ENCODE measurements at places on chromosomes 12 and 14. TPM values are rescaled to one million over a fixed set of nuclear protein-coding genes. Genes with fewer than 3 reads are reported as not detected.

The KRT82 gene
- total RNA-seq: not detected

The PPP1R12A gene
- total RNA-seq: 289 TPM

The PPFIBP1 gene
- total RNA-seq: 120 TPM

The PHLDA1 gene
- 10.7 TPM for total RNA-seq

The SLC17A8 gene
- total RNA-seq: 0.34 TPM

The NGB gene
- total RNA-seq: not detected

The TSPAN19 gene
- total RNA-seq: not detected

The FZD10 gene
- total RNA-seq: 5.9 TPM

The TUBA1C gene
- total RNA-seq: 201 TPM

The HOXC11 gene
- 1.7 TPM for total RNA-seq

The ZBTB39 gene
- total RNA-seq: 7.5 TPM

The NPFF gene
- not detected for total RNA-seq

DNA sequence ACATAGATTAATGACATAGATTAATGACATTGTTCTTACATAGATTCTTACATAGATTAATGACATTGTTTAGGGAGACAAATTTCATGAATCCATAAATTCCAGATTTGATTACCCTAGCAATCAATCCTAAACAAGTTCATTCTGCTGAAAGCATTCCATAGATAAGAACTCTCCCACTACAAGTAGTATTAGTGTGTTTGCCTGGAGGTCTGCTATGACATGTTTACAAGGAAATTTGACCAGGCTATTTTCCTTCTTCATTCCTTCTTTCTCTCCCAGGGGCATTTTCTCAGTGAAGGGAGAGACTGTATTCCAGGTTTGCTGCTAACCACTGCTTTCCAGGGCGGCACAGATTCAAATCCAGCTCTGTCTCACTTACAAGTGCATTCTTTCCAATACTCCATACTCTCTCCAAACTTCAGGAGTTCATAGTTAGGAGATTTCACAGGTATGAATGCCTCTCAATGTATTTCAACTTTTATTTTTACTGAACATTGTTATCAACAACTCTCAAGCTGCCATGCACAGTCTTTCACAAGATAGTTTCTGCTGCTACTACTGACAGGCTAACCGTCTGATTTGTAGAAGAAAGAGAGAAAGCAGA, 134.5 kb downstream of the SLC38A1 start:
- no peak for DNase-seq

DNA sequence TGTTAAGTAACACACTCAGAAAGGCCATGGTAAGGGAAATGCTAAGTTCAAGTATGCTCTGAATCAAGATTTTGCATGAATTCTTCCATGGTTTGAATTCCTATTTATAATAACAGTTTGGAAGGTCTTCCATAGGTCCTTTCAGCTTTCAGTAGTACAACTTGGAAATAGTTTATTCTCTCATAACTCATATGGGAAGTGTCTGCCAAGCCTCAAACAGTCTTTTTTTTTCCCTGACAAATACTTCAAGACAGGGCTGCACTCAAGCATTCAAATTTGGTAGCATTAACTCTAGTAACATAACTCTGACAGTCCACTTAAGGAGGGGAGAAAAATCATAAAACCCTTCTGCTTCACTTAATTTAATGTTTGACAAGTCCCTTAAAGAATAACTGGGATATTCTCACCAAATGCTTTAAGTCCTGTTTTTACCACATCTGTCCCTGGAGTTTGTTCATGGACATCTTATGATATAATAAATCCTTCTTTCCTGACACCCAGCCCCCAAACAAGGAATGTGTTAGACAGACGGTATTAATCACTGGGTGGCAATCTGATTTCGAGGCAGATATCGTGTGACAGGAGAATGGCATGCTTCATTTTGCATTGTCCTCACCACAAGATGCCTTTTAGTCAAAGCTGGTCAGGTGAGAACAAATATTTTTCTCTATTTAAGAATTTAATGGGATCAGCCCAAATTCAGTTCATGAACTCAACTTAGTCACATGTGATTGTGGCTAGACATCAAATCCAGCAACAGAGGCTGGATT, 165.7 kb downstream of the BMP4 start:
- DNase-seq: no peak

DNA sequence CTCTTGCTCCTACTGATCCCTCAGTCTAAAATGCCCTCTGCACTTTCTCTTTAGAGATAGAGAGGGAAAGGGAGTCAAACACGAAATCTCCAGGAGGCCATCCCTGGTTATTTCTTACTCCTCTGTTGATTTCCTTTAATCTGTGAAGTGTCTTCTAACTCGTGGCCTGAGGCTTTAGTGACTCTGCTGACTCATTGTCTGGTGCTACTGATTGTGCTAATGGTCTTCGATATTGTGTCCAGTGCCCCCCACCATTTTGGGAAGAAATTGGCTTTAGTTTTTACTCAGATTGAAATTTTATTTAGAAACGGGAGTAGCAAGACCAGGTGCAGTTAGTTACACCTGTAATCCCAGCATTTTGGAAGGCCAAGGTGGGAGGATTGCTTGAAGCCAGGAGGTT, 839 bp downstream of the CLEC9A start:
- DNase-seq: no peak

DNA sequence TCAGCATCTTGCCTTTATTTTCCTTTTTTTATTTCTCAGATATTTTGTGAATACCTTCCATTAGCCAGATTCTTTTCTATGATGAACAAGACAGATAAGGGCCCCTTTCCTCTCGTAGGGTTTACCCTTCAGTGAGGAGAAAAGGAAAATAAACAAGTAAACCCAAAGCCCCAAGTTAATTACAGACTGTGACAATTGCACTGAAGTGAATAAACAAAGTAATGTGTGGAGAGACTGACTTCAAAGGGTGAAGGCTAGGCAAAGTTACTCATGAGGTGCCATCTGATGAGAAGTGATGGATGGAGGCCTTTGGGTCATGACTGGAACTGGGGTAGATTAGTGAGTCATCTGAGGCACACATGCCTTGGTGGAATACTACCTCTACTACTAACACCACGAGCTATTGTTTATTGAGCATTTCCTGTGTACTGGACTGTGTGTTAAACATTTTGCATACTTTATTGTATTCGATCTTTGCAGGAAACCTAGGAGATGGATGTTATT, 143.4 kb upstream of the PRICKLE1 start:
- no peak for DNase-seq

- no peak for DNase-seq
Measured at GRCh38 chr12:13343375-13343774, 146.8 kb downstream of the EMP1 start.

DNA sequence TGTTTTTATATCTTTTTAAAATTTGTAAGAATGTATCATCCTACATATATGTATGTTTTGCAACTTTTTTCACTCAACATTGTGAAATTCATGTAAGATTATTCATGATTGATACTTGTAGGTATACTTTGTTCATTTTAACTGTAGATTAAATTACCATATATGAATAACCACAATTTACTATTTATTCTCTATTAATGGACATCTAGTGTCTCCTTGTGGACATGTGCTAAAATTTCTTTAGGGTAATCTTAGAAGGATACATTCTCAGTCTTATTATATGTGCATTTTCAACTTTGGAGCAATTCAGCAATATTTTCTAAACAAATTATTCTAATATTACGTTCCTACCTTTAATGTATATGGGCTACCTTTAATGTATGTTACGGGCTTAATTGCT, 192.4 kb downstream of the FUT8 start:
- DNase-seq: no peak

- DNase-seq: no peak
Measured at GRCh38 chr12:122022393-122023338, 982 bp downstream of the BCL7A start.

- DNase-seq: peak; percentile 38
Measured at GRCh38 chr12:111446631-111447570, 41.2 kb downstream of the SH2B3 start.

- DNase-seq: no peak
Measured at GRCh38 chr12:93018610-93019009, 89.5 kb upstream of the EEA1 start.

DNA sequence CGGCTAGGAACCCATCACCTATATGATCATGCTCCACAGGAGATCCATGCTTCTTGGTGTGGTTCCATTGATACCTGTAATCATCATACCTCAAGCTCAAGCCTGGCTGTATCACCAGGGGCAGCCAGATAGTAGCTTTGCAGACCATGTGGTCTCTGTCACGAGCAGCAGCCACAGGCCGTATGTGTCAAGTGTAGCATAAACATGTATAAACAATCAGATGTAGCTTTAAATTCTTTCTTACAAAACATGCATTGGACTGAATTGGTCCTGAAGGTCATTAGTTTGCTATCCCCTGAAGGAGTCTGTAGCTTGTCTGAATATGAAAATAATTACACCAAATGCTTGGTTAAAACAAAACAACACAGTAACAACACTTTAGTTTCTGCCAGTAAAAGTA, 1223.2 kb upstream of the TMEM132C start:
- no peak for DNase-seq

GRCh38 chr12:106118-106591, 39.6 kb downstream of the IQSEC3 start:
- no peak for DNase-seq

DNA sequence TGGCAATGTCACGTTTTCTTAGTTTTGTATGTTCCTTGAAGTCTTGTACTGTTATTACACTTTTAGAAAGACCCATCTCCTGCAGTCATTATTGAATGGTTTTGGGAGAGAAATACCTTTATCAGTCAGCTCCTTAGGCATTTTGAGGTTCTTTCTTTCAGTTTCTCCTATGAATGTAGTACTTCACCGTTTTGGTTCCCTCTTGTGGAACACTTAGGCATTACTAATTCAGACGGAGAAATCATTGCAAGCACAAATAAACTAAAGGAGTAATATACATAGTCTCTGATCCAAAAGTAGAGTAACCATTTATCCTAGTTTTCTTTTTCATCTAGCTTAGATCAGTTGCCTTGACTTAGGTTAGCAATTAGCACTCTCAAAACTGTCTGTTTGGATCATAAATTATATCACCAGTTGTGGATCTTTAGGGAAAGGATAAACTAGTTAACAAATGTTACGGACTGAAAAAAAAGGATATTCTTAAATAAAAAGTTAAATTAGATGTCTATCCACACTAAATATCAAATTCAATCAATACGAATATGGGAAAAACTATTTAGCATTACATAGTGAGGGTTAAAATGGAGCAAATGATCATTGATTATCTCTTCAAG, 1538.3 kb upstream of the SEL1L start:
- no peak for DNase-seq

DNA sequence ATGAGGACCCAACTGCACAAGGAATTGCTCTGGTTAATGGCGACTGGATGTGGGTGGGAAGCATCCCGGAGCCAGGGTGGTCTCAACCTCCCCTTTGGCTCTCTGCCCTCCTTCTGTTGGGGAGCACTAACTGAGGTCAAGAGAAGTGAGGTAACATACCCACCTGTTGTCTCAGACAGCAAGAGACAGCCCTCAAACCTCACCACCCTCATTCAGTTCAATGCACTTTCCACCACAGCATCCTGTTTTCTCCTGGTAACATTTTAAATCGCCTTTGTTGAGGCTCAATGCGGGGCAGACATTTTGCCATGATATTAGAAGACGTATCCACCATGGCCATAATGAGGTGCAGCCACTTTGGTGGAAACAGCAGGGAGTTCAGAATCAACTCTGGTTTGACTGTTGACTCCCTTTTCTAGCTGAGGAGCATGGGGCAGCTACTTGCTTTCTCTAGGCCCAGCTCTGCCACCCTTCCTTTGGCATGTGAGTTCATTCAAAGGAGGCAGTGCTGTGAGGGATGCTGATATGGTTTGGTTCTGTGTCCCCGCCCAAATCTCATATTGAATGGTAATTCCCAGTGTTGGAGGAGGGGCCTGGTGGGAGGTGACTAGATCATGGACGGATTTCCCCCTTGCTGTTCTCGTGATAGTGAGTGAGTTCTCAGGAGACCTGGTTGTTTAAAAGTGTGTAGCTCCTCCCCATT, 338.6 kb downstream of the PCNX1 start:
- DNase-seq: no peak

GRCh38 chr14:32559048-32559447, 229.9 kb downstream of the AKAP6 start:
- no peak for DNase-seq

DNA sequence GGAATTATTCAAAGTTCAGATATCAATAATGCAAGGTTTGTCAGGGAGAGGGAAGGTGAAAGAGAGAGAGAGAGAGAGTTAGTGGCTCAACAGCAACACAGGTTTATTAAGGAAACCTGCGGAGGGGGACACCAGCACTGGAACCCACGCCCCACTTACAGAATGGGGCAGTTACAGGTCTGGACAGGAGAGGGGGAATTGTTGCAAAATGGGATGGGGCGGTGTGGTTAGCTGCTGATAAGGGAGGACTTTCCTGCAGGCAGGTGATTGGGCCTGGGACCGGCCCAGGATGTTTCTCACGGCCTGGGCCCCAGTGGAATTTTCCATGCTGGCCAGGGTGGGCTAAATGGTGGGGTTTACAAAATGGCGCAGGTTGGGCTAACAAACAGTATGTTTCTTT, 278.2 kb upstream of the SLC16A7 start:
- DNase-seq: no peak
